ENCODE measurements at places on chromosomes 11 and 22.

- no peak for DNase-seq
These were observed 1336.9 kb downstream of the BRD1 start for GRCh38 chr22:48490500-48491411.

GRCh38 chr11:70503468-70504221 lies 105.3 kb downstream of the CTTN start:
- no peak for DNase-seq

GRCh38 chr11:7077101-7077500 lies 11.7 kb upstream of the RBMXL2 start:
- no peak for DNase-seq

DNA sequence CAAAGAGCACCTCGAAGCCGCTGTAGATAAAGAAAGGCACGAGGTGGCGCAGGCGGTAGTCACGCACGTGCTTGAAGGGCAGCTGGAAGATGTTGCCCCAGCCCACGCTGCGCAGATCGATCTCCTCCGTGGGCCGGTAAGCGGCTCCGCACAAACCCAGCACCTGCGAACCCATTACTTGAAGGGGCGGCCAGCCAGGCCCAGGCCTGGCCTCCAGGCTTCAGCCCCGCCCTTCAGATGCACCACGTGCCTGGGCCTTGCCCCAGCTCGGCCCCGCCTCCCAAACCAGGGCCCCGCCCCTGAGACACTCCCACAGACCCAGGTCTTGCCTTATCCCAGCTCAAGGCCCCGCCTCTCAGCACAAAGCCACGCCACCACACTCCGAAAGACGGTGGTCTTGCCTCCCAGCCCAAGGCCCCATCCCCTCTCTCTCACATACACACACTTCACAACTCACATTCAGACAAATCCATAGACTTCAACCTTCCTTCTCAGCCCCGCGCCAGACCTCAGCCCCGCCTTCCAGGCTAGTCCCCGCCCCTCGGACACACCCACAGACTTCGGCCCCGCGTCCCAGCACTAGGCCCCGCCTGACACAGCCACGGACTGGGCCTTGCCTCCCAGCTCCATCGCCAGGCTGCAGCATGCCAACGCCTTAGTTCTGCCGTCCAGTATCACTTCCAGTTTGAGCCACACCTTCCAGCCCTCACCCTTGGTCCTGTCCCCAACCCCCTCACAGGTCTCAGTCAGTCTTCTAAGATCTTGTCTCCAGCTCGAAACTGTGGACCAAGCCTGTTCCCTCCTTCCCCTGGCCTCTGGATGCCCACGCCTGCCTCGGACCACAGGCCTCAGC lies 7.0 kb downstream of the UNC93B1 start:
- DNase-seq: no peak

- DNase-seq: no peak
These were observed 7.2 kb downstream of the CRELD2 start for GRCh38 chr22:49925525-49926128.

DNA sequence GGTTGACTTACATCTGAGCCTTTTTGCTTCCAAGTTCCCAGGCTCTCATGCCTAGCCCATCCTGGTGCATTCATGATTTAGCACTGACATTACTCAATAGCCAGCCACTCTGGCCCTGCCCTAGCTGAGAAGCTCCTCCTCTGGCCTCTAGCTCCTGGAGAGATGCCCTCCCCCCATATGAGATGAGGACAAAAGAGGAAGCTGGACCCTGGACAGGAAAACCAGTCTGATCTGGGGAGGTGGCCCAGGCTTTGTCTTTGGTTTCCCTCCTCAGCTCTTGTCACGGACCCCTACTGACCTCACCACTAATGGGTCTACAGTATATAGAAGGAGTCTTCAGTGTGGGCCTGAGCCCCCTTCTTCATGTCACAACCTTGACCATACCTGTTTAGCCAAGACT lies 3.0 kb downstream of the RHOG start:
- DNase-seq: no peak

DNA sequence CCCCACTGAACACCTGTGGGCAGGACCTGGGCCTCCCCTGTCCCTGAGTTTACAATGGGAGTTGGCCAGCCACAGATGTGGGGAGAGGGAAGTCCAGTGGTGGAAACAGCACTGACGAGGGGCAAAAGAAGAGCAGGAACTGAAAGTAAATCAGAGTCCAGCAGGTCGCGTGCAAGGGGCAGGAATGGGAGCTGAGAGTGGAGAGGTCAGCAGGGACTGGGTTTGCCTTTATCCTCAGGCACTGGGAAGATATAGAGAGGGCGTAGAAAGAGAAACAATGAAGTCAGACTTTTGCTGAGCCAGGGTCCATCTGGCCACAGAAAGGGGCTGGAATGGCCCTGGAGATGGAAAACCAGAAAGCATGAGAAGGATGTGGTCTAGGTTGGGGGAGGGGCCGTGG lies 8.5 kb downstream of the P2RY6 start:
- DNase-seq: no peak

DNA sequence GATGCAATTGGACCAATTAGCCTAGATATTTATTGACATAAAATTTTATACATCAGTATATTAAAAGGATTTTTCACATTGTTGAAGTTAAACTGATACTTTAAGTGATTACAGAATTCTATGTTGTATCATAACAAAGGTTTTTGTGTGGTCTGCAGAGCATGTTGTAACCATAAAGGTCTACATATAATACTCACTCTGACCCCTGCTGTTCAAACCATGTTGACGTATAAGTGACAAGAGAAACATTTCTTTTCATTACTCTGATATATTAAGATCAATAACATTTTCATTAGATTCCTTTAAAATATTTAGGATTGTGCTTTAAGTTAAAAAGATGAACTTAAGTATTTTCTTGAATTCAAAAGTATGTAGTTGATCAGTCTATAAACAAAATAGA lies 63.9 kb downstream of the GAS2 start:
- DNase-seq: no peak

GRCh38 chr11:96203567-96204365 lies 139.2 kb downstream of the MAML2 start:
- no peak for DNase-seq

Data from HFFc6 (cell line).